T-helper 22 cell (primary cell): ENCODE measurements at places on chromosomes 12 and 14.

- DNase-seq, result no peak
Measured at GRCh38 chr12:87163122-87163521, 866.1 kb downstream of the C12orf50 start.

- no peak for DNase-seq
Measured at GRCh38 chr14:33475623-33476022, 475.3 kb downstream of the EGLN3 start.

DNA sequence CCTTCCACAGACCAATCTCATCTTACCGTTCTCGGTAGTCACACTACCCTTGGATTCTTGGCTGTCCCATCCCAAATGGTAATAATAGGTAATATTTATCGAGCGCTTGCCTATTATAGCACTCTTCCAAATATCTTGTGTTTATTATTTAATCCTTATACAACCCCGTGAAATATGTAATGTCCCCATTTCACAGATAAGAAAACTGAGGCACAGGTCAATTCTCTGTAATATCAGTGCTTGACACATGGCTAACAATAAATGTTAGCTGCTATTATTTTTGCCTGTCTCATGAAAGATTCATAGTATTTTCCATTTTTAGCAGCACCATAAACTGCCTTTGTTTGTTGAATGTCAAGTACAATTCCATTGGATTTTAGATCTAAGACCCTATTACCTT lies 4.5 kb downstream of the TMX1 start:
- no peak for DNase-seq

- no peak for DNase-seq
Measured at GRCh38 chr14:24895622-24896021, 154.3 kb downstream of the STXBP6 start.

GRCh38 chr14:62604524-62604923 lies 440.7 kb downstream of the KCNH5 start:
- no peak for DNase-seq

DNA sequence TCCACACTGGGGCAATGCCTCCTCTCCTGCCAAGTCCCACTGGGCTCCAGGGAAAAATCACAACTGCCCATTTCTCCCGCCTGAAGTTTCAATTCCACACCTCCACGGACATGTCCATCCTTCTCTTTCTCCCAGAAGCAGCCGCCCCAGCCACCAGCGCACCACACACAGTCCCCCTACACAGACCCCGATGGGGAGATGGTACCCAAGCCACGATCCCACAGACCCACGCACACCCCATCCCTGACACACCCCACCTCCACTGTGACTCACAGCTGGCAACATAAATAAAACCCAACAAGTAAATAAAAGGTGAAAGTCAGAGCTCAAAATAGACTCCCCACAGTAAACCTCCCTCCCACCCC lies 2.6 kb downstream of the MSI1 start:
- DNase-seq, result no peak

DNA sequence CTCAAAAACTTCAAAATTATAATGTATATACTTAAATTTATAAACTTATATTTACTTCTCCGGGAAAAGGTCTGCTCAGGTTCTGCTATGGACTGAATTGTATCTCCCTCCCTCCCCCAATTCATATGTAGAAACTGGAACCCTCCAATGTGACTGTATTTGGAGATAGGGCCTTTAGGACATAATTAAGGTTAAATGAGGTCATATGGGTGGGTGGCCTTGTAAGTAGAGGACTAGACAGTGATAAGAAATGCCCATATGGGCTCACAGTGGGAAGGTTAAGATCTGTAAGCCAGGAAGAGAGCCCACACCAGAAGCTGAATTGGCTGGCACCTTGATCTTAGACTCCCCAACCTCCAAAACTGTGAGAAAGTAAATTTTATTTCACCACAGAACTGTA lies 84.5 kb downstream of the TAOK3 start:
- no peak for DNase-seq

DNA sequence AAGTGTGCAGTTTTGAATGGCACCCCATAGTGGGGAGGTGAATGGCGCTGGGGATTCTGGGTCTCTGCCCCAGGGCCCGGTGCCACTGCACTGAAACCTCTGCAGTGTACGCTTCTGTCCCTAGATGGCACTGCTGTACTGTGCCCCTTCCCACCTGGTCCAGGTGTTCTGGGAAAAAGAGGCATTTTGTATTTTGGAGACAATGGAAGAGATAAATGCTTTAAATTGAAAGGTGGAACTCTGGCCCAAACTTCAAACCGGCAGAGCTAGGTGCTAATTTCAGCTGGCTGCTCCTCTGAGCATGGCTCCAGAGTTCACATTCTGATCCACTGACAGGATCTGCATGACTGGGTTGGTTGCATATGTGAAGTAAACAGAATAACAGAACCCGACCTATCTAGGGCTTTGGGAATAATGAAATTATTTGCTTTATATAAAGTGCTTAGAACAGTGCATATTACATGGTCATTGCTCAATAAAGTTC lies 52.2 kb downstream of the KRT80 start:
- DNase-seq, result no peak

GRCh38 chr12:4526923-4527546 lies 11.7 kb upstream of the RAD51AP1 start:
- DNase-seq, result no peak
